ENCODE measurements at places on chromosomes 6 and 20.

GRCh38 chr6:63214816-63215215 is 3.5 kb downstream of the FKBP1C start:
- DNase-seq = no peak

DNA sequence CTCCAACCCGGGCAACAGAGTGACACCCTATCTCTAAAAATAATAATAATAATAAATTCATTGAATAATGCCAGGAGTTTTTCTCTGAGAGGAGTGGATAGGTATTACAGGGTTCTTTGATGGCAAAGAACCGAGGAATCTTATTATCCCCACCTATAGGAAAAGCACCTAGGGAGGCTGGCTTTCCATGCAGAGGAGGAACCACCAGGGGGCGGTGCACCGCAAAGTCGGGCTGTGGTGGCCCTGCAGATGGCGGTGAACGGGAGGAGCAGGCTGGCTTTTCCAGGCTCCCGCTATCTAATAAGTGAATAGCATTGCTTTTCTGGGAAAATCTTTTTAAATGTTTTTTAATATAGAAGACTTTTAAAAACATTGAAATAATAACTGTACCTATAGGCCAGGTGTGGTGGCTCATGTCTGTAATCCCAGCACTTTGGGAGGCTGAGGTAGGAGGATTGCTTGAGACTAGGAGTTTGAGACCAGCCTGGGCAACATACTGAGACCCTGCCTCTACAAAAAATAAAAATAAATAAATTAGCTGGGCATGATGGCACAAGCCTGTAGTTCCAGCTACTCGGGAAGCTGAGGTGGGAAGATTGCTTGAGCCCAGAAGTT is 864.2 kb downstream of the KIF16B start:
- DNase-seq = peak; percentile 18

GRCh38 chr6:3635482-3635881 is 116.0 kb downstream of the PXDC1 start:
- DNase-seq = no peak

DNA sequence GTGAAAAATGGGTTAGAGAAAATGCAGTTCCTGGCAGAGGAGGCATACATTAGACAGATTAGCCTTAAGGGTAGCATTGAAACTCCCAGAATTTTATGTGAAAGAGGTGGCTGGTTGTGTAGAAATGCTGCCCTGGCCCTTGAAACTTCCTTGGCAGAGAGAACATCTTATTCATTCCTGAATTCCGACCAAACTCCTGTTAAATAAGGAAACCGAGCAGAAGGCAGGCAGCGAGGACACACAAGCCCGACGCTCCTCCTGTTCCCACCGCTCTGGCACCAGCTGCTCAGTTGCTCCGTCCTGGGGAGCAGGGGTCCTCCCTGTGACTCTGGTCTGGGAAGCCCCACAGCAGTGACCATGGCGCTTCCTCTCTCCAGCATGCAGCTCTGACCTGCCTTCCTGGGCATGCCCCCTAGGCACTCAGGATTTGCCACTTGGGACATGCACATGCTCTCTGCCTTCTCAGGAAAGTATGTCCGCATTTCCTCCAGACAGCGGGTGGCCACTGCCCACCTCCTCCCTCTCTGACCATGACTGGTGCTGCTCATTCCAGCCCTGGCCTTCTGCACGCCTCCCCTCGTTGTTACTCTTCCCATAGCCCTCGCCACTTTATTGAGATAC is 35.2 kb upstream of the CLDN20 start:
- no peak for DNase-seq

DNA sequence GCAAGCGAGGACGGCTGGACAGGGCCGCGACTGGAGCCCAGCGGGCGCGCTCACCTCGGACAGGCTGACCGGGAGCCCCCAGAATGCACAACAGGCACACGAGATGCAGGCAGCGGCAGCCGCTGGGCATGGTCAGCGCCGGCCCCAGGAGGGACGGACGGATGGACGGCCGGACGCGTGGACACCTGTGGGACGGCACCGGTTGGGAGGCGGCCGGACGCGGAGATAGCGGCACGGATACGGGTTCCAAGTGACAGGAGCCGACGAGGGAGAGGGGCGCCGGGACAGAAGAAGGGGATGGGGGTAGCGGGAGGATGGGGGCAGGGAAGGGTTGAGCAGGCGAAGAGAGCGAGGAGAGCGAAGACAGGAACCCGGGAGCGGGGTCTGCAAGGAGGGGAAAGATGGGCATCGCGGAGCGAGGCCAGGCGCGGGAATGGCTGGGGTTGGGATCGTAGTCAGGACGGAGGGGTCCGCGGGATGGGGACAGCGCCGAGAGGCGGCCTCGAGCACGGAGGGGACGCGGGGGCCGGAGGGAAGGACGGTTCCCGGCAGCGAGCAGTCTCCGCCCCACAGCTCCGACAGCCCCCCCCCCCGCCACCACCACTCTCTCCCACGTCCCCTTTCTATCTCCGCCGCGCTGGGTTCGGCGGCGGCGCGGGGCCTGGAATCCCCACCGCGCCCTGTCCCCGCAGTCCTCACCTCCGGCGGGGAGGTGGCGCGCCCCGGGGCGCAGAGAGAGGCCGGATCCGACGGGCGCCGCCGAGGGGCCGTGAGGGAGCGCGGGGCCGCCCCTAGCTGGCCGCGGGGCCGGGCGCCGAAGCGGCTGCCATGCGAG is 435 bp downstream of the DLK2 start:
- peak; percentile 63 for DNase-seq

DNA sequence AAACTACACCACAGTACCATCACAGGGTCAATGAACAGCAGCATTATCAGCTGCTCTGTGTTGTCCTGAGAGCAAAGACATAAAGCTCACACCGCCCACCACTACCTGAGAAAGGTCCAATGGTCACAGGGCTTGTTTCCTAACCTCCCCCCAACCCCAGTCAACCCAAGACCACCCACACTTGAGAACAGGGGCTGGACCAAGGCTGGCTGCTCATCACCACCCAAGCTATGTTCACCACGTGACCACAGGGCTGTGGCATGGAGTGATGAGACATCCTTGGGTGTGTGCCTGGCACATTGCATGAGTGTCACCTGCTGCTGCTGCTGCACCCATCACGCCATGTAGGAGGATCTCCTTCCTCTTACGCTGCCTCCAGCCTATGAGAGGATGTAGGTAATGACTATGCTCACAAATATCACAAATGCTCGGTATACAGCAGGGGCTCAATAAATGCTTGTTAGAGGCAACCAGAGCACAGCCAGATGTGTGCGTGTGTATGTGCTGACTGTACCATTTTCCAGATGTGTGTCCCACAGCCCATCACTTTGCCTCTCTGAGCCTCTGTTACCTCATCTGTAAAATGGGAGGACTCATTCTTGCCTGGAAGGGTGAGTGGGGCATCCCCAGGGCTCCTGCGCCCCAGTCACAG is 23.3 kb upstream of the SIRPA start:
- no peak for DNase-seq

DNA sequence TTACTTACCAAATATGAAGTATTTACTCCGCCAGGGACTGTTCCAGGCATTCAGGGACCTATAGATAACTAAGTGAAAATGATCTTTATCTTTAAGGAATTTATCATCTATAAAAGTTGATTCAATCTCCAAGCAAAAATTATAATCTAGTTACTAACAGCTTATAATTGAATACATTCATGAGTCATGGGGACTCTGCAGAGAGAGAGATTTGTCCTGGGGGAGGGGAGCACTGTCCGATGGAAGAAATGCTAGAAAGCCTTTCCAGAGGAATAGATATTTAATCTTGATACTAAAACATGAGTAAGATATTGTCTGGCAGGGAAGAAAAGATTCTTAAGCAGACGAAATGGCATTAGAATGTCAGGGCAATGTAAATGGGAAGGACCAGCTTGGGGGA is 139.3 kb downstream of the CD164 start:
- DNase-seq = no peak

DNA sequence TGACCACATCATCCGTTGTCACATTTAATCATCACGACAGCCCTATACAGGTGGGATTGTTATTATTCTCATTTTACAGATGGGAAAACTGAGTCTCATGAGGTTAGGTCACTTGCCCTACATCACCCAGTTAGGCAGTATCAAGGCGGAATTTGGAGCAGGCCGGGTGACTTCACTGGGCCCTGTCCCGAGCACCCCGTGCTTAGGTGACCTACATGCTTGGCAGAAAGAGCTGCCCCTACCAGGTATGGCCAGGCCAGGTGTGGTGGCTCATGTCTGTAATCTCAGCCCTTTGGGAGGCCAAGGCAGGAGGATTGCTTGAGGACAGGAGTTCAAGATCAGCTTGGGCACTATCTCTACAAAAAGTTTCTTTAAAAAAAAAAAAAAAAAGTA is 44.0 kb downstream of the RIN2 start:
- DNase-seq = no peak

DNA sequence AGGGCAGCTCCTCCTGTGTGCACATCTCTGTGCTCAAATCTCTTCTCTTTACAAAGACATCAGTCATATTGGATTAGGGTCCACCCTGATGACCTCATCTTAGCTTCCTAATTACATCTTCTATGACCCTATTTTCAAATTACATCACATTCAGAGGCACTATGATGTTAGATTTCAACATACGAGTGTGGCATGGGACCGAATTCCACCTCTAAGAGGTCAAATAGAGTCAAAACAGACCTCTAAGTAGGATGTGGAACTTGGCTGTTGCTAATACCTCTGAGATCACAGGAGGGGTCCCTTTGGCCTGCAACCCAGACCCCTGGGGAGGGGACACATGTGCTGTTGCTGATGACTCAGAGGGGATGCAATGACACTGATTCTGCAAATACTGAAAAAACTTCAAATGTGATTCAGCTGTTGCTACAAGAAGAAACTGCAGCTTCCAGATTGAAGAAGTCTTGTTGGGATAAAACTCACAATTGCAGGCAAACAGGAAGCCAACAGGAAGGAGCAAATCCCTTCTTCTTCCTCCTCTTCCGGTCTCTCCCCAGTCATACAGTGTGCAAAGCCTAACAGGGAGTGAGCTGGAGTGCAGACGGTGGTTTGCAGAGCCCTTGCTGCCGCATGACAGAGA is 216.2 kb downstream of the MYLK4 start:
- DNase-seq = no peak

DNA sequence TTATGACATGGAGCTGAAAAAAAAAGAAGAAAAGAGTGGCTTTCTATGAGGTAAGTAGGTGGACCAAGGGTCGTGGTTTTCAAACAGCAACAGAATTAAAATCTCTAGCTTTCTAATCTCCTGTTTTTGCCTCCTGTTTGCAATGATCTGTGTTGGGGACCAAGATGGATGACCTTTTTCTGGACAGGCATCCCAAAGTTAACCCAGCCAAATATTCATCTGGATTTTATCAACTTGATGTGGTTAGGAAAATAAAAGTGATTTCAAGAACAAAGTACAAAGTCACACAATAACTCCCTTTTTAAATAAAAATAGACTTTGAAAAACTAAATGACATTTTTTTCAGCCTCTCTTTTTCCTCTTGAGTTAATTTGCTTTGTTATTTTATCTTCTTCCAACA is 282.1 kb upstream of the PRDM1 start:
- DNase-seq = no peak

- DNase-seq = peak; percentile 48
Measured at GRCh38 chr20:4809707-4810106, 88.0 kb downstream of the PRND start.

DNA sequence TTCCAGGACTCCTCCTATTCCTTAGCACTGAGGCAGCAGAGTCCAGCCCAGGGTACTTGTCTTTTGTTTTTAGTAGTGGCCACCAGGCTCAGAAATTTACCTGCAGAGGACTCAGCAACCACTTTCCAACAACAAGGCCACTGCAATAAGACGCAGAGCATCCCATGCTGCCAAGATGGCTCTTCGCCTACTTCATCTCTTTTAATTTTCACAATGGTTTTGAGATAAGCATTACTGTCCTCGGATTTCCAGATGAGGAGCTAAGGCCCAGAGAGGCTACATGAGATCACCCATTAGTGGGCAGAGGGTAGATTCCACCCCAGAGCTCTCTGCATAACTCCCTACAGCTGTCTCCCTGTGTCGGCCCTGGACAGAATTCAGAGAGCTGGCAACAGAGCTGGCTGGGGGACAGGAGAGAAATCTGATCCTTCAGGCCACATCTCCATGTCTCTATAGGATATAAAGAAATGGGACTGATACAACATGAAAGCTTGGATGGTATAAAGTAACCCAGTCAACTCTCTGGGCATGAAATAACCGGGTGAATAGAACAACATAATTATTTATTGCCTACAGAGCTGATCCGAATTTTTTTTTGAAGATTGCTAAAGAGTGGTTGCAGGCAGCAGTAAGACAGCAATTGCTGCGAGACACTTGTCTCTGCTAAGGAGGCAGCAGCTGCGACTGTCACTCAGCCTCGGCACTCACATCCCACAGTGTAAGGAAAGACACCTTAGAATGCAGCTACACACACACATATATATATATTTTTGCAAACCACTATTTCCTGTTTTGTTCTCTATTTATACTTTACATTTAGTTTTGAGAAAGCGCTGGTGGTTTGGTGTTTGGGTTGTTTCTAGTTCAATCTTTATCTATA is 37.2 kb downstream of the SCML4 start:
- no peak for DNase-seq

- DNase-seq = no peak
Measured at GRCh38 chr20:35968930-35969329, 540 bp downstream of the CNBD2 start.

DNA sequence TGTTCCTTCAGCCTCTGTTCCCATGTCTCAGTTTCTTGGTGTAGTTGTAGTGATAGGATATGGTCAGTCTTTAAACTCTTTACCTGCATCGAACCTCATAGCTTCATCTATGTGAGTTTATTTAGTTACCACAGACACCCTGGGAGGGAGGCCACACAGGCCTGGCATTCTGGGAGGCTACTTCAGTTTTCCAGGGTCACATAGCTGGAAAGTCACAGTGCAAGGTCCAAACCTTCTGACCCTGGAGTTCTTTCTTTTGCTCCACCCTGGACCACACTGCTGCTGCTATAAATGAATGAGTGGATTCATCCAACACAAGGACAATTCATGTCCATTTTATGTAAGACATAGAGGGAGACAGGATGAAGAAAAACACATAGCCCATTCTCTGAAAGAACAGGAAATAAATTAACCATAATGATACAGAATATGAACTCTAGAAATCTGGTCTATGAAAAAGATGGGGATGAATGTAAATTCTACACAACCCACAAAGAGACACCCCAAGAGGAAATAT is 60.8 kb downstream of the LAMA4 start:
- DNase-seq = no peak

DNA sequence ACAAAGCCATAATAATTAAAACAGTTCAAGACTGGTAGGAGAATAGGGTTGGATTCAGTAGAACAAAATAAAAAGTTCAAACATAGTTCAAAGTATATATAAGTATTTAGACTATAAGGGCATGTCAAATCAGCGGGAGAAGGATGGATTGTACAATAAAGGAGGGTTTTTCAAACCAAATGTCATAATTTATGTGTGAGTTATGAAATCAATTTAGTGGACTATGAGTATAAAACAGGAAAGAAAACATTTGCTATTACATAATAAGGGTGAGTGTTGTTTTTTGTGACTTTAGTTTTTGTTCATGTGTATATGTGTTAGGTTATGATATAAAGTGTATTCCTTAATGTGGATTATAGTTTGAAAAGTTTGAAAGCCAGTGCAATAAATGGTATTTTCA is 10.6 kb downstream of the ORC3 start:
- no peak for DNase-seq

Data from activated T-cell treated with anti-CD3 and anti-CD28 coated beads, Interleukin-2, amount 50 U/mL, for 1 hour (primary cell).